Chondrocyte (in vitro differentiated cells): ENCODE measurements at places on chromosomes 16 and 17. TPM values are rescaled to one million over a fixed set of nuclear protein-coding genes. Genes with fewer than 3 reads are reported as not detected.

The MYH11 gene
- 4.8 to 58.3 TPM (median 57.8 TPM) in 3 replicates for total RNA-seq

The ACSM5 gene
- total RNA-seq, result 0.99 to 2.1 TPM (median 1.7 TPM) in 3 replicates

The NPW gene
- 1.1 to 3.7 TPM (median 2.5 TPM) in 3 replicates for total RNA-seq

The TBC1D3G gene
- not detected in 3 replicates for total RNA-seq

- H3K4me1 ChIP-seq, result no peaks in the 10 kb centered on the region
- no peak overlapping the region for H3K27ac ChIP-seq
- H3K27me3 ChIP-seq, result peaks cover 37% of the 10 kb centered on the region
- H3K36me3 ChIP-seq, result no peaks in the 10 kb centered on the region
- no peak for DNase-seq
Measured at GRCh38 chr17:36092230-36092629, 2.3 kb upstream of the CCL3 start.

DNA sequence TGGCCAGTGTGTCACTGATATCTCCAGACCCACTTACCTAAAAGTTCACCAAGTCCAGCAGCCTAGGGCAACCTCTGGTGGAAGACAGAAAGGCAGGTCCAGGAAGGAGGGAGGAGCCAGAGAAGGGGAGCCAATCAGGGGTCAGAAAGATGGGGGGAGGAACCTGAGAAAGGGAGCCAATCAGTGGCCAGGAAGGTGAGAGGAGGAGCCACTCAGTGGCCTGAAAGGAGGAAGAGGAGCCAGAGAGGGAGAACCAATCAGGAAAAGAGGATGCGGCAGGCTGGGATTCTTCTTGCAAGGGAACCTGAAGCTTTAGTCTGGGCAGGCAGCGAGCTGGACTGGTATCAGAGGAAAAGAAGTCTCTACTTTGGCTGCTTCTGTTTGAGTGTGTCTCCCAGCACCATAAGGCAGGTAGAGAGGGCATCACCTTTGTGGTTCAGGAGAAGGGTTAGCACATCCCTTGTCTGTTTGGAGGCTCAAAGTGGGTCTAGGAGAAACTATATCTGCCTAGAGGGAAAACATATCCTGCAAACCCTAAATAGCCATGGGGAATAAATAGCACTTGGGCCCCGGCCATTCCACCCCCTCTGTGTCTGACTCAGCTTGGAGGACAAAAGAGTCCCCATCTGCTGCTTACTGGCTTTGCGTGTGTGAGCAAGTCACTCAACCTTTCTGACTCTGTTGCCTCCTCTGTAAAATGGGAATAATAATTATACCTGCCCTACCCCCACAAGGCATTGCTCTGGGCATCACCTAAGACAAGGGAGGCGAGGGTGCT lies 43.4 kb upstream of the CRHR1 start:
- H3K4me3 ChIP-seq, result no peak overlapping the region
- peaks cover 52% of the 10 kb centered on the region for H3K27me3 ChIP-seq
- H3K4me1 ChIP-seq, result no peaks in the 10 kb centered on the region
- no peak overlapping the region for H3K27ac ChIP-seq

- no peak for DNase-seq
- H3K27ac ChIP-seq, result no peak overlapping the region
- H3K27me3 ChIP-seq, result peaks cover 1% of the 10 kb centered on the region
- H3K36me3 ChIP-seq, result no peaks in the 10 kb centered on the region
- H3K4me1 ChIP-seq, result no peaks in the 10 kb centered on the region
- H3K4me3 ChIP-seq, result no peak overlapping the region
Measured at GRCh38 chr17:28272166-28272565, 46.8 kb upstream of the TMEM97 start.

GRCh38 chr16:1109648-1110047 lies 13.6 kb upstream of the C1QTNF8 start:
- H3K4me3 ChIP-seq, result no peak overlapping the region
- DNase-seq, result no peak
- H3K36me3 ChIP-seq, result peaks cover 2% of the 10 kb centered on the region
- no peak overlapping the region for H3K27ac ChIP-seq
- H3K4me1 ChIP-seq, result no peaks in the 10 kb centered on the region

GRCh38 chr16:67541391-67542263 lies 13.0 kb downstream of the RIPOR1 start:
- H3K36me3 ChIP-seq, result peaks cover 25% of the 10 kb centered on the region
- no peak overlapping the region for H3K4me3 ChIP-seq
- H3K4me1 ChIP-seq, result peaks cover 36% of the 10 kb centered on the region
- no peak for DNase-seq
- H3K27me3 ChIP-seq, result no peaks in the 10 kb centered on the region
- H3K27ac ChIP-seq, result peak overlapping the region; percentile 76

GRCh38 chr17:33049781-33050414 lies 58.3 kb downstream of the SPACA3 start:
- H3K27ac ChIP-seq, result no peak overlapping the region
- peaks cover 36% of the 10 kb centered on the region for H3K27me3 ChIP-seq
- H3K4me1 ChIP-seq, result no peaks in the 10 kb centered on the region
- no peaks in the 10 kb centered on the region for H3K36me3 ChIP-seq

GRCh38 chr17:19717411-19717908 lies 1.1 kb upstream of the SLC47A2 start:
- no peak overlapping the region for H3K4me3 ChIP-seq
- no peak overlapping the region for H3K27ac ChIP-seq
- H3K36me3 ChIP-seq, result no peaks in the 10 kb centered on the region
- DNase-seq, result no peak
- H3K27me3 ChIP-seq, result peaks cover 7% of the 10 kb centered on the region

GRCh38 chr17:46163316-46163715 lies 29.9 kb downstream of the KANSL1 start:
- H3K27me3 ChIP-seq, result no peaks in the 10 kb centered on the region
- no peak for DNase-seq
- H3K4me3 ChIP-seq, result no peak overlapping the region

DNA sequence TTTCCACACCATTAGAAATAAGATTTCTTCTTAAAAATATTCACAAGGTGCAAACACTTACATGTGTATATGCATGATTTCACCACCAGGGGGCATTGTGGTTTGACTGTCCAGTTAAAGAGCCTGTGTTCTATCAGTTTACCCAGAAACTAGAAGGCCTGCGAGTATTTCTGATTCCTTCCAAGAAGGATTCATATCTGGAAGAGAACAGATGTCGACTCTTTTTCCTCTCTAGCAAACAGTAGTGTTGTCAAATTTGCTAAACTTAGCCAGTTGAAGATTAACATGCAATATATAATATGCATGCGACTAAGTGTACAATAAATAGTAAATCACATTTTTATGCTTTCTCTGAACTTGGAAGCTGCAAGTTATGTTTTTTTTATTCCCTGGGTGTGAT lies 404.1 kb downstream of the WWOX start:
- no peak overlapping the region for H3K27ac ChIP-seq
- no peak overlapping the region for H3K4me3 ChIP-seq
- no peaks in the 10 kb centered on the region for H3K36me3 ChIP-seq
- peaks cover 3% of the 10 kb centered on the region for H3K4me1 ChIP-seq
- no peak for DNase-seq

DNA sequence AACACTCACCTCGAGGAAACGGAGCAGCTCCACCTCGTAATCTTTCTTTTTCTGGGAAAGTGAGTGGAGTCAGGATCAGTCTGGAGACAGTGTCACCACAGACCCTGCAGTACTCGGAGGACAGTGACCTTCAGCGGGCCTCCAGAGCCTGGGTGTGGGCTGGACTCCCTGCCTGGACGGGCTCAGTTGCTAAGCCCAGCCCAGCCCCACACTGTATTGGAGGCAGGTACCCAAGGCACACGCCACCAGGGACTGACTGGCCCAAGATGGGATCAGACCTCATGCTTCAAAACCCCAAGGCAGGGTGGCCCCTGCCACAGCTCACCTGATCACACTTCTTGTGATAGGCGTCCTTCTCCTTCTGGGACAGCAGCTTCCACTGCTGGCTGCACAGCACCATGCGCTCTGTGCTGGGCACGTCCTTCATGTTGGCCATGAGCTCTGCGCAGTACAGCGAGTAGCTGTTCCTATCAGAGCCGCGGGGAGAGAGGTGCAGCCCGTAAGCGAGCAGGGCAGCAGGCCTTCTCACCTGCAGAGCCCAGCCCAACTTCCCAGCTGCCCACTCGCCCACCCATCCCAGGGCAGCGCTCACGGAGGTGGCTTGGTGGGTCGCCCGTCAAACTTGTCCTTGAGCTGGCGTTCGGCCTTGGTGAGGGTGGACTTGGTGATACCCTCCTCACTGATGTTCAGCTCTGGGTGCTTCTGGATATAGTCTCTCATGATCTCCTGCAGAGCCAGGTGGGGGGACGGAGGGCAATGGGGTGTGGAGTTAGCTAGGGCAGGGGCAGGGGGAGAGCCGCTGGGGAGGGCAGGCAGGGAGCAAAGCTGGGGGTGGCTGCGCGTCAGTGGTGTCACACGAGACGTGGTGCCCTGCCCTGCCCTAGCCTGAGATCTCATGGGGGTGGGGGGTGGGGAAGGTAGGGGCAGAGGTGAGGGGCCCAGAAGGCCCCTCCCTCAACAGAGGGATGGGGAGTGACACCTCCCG lies 7.9 kb downstream of the UBTF start:
- H3K4me1 ChIP-seq, result peaks cover under 1% of the 10 kb centered on the region
- H3K4me3 ChIP-seq, result no peak overlapping the region
- H3K27me3 ChIP-seq, result no peaks in the 10 kb centered on the region
- peaks cover 33% of the 10 kb centered on the region for H3K36me3 ChIP-seq

DNA sequence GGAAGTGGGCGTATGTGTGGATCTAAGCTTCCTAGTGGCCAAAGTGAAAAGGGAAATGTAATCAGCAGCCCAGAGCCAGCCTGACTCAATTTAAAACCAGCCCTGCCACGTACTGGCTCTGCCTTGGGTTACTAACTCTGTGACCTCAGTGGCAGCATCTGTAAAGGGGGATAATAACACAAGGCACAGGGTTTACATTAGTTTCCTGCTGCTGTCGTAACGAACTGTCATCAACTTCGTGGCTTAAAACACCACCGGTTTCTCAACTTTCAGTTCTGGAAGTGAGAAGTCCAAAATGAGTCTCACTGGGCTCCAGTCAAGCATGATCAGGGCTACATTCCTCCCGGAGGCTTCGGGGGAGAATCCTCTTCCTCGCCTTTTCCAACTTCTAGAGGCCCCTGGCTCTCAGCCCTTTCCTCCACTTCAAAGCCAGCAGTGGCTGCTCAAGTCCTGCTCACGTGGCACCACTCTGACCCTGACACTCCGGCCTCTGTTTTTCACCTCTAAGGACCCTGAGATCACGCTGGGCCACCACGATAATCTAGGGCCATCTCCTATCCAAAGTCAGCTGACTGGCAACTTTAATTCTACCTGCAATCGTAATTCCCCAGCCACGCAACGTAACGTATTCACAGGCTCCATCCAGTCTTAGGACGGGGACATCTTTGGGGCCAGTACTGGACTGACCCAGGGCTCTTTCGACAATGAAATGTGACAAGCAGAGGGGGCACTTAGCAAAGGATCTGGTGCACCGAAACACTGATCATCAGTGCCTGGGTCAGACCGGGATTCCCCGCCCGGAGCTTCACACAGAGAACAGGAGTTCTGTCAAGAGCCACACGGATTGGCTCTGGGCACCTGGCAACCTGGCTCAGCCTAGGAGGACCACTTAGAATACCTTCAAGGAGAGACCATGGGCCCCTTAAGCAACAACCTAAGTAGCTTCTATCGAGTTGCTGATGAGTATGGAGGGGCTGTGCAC lies 14.5 kb downstream of the TMC6 start:
- H3K4me1 ChIP-seq, result peaks cover 10% of the 10 kb centered on the region
- H3K4me3 ChIP-seq, result no peak overlapping the region
- no peaks in the 10 kb centered on the region for H3K36me3 ChIP-seq
- peak; percentile 40 for DNase-seq
- H3K27ac ChIP-seq, result no peak overlapping the region

DNA sequence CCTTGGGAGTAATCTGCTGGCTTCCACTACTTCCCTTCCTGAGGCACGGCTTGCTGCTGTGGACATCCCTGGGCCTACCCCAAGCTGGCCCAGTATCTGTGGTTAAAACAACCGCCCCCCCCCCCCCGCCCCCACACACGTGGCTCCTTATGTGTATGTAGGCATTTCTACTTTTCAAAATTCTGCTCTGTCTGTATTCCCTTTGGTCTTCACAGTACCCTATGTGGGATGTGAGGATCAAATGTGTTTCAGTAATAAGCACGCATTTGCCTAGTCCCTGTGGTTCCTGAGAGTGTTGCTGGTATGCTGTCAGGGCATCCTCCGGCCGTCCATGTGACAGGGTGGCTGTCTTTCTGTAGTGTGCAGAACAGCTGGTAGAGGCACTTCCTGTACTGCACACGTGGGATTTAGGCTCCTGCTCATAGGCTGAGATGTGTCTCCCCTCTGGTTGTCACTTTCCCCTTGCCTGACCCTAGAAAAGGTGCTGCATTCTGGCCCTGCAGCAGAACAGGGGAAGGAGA lies 2.2 kb downstream of the NT5M start:
- H3K27ac ChIP-seq, result no peak overlapping the region
- no peaks in the 10 kb centered on the region for H3K27me3 ChIP-seq
- H3K4me1 ChIP-seq, result peaks cover 16% of the 10 kb centered on the region
- H3K4me3 ChIP-seq, result no peak overlapping the region

DNA sequence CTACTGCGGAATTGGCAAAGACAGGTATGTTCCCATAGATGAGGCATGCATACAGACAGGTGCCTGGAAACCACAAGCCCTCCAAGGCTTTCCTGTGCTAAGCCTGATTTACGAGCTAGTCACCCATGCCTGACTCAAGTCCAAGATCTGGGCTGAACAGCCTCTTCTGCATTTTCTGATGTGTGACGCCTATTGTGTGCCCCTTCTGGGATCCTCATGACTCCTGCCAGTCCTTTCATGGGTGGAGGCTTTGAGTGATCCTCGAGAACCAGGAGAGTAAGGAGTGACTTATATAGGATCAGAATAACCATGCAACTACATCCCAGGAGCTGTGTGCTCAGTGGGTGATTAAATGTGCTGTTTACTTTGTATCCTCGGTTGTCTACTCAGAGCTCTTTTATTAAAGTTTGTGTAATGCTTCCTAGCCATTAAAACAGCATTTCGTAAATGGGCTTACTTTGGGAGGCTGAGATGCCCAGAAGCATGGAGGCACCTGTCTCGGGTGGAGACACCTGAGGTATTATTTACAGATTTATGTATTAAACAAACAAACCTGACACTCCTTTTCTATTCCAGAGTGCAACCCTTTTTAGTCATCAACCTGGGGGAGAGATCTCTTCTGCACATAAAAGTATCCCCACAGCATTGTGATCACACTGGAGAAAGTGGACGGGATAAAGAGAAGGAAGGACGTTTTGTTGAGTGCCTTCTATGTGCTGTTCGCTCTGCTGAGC lies 373.0 kb upstream of the DYNLRB2 start:
- no peak overlapping the region for H3K4me3 ChIP-seq
- no peak for DNase-seq
- no peaks in the 10 kb centered on the region for H3K4me1 ChIP-seq
- no peaks in the 10 kb centered on the region for H3K36me3 ChIP-seq
- H3K27ac ChIP-seq, result no peak overlapping the region

DNA sequence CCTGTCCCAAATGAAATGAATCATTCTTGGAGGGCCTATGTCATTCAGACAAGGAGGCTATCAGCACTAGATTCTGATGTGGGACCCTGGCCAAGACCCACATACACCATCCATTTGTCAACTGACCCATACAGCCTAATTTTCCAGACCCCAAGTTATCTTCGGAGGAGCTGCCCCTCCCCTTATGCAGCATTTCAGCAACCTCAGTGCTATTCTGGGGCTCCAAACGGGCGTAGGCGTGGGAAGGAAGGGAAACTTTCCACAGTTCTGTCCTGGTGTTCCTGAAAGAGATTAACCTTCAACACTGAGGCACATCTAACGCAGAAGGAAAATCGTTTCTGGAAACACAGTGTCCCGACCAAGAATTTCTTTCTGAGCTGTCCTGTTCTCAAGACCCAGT lies 86.7 kb downstream of the MYH11 start:
- no peak overlapping the region for H3K4me3 ChIP-seq
- H3K27ac ChIP-seq, result peak overlapping the region; percentile 5
- peaks cover 9% of the 10 kb centered on the region for H3K36me3 ChIP-seq
- peaks cover 2% of the 10 kb centered on the region for H3K27me3 ChIP-seq
- peaks cover 17% of the 10 kb centered on the region for H3K4me1 ChIP-seq
